ENCODE measurements at places on chromosomes 5 and 9.

GRCh38 chr5:151483647-151484046, 36.2 kb downstream of the SLC36A1 start:
- no peak for DNase-seq

- DNase-seq = no peak
These were observed 26.9 kb downstream of the CAMSAP1 start for GRCh38 chr9:135880438-135880837.

GRCh38 chr5:143251190-143251589, 152.3 kb downstream of the NR3C1 start:
- no peak for DNase-seq

DNA sequence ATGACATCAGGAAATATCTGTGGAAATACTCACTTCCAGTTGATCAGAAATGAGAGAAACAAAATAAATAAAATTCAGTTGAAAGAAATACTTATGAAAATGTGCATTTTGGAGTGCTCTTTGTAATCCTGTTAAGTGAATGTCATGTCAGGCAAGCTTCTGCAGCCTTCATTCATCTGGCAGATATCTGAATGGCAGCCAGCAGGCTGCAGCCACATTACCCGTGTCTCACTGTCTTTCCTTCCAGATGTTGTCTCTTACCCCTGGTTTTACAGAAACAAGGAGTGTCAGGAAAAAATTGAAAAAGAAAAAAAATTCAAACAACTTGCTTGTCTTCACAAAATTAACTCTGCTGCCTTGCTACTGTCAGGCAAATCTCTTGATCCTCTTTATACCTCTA, 445.0 kb upstream of the RIOK2 start:
- DNase-seq = no peak

- no peak for DNase-seq
These were observed 1992.3 kb downstream of the MAT2B start for GRCh38 chr5:165497707-165498106.

GRCh38 chr5:14265570-14265969, 122.4 kb downstream of the TRIO start:
- DNase-seq = no peak

All from activated CD4-positive, CD25-positive, alpha-beta regulatory T cell (primary cell).